CD4-positive, alpha-beta T cell treated with Interleukin-21 for 1 hour (primary cell): ENCODE measurements at places on chromosomes 13 and 19.

- DNase-seq, result no peak
Measured at GRCh38 chr13:91017669-91018053, 329.8 kb upstream of the MIR17HG start.

DNA sequence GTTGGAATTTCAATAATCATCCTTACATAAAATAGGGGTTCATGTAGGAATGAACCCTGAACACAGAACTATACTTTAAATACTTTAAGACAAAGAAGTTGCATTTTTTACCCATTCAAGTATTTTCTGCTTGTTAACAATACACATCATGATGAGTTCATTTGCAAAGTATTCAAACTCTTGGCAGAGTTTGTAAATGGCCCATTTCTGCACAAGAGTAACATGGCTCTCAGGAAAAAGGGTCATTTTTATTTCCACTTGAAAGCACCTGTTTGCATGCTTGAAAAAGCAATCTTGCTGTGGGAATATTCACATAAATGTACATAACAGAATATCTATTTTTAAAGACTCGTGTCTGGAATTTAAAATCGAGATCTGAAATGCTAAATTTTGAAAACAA, 18.1 kb downstream of the ESD start:
- no peak for DNase-seq

- peak; percentile 90 for DNase-seq
Measured at GRCh38 chr13:40982772-40983171, 36.3 kb downstream of the ELF1 start.

DNA sequence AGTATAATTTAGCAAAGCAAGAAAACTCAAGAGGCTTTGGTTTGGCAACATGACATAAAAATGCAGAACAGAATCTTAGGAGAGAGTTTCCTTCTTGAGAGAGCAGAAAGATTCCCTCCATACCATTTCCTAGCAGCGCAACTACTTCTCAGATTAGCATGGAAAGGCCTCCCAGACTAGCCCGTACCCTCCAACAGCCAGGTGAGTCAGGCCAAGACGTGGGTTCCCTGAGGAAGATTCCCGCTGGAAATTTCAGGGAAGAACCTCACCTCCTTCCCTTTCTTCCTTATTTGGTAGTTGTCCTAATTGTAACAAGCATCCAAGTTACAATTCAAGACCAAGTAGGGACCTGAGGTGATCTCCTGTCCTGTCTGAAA, 12.3 kb downstream of the COL4A2 start:
- no peak for DNase-seq

DNA sequence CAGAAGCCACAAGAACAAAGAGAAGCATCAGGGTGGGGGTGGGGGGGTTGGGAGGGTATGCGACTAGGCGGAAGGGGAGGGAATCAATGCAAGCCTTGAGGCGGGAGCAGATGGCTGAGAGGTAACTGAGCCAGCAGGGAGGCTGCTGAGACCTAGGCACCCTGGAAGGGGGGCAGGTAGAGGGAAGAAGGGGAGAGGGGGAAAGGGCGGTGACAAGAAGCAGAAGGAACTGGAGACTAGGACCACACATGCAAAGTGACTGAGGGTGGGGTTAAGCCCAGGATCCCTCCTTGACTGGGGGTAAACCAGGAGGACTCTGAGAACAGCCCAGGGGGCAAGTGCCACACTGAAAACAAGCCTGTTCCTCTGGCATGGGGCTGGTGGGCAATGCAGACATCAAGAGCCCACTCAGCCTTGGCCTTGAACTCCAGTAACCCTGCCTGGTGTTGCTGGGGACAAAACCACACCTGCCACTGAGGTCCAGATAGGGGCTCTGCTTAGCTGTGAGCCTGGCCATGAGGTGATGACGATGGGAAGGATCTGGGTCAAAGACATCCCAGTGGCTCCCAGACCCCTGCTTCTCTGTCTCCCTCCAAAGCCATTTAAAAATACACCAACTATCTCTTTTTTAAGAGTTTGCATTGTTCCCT, 20.3 kb downstream of the OPA3 start:
- no peak for DNase-seq

GRCh38 chr13:39038569-39039030, 344 bp downstream of the NHLRC3 start:
- DNase-seq, result peak; percentile 61

DNA sequence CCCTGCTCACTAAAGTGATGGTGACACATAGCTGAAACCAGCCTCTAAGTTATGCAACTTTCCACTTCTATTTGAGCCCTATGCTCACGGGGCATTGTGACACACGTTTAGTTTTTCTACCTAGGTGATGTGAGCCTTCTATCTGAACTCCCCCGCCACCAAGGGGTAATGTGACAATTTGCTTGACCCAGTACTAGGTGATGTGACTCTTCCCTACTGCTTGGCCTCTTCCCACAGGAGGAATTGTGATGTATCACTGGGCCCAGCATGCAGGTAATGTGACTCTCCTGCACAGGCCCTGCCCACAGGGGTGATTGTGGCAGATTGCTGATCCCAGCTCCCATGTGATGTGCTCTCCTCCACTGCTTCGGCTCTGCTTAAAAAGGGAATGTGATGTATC, 42.7 kb upstream of the ZNF43 start:
- DNase-seq, result no peak

GRCh38 chr13:28704919-28705318, 13.9 kb downstream of the SLC46A3 start:
- DNase-seq, result no peak

GRCh38 chr13:98761986-98762616, 9.6 kb upstream of the SLC15A1 start:
- DNase-seq, result no peak

- no peak for DNase-seq
Measured at GRCh38 chr19:31613683-31614219, 264.5 kb upstream of the TSHZ3 start.

GRCh38 chr19:29851769-29852521, 40.2 kb downstream of the CCNE1 start:
- no peak for DNase-seq

DNA sequence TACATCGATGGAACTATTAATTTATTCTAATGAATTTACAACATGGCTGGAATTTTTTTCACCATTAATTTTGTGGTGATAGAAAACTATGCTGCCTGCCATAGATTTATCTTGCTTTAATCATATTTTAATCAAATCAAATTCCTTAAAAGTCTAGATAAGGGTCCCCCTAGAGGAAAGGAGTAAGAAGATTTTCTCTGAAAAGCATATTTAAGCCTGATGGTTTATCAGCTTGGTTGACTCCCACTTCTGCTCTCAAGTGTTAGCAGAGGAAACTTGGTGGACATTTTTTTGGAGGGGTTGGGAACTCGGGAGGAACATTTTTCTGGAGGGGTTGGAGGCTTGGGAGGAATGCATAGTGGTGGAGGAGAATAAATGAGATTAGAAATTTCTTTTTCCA, 253.3 kb downstream of the KCNRG start:
- DNase-seq, result no peak

GRCh38 chr19:23999821-24000610, 85.3 kb downstream of the ZNF726 start:
- DNase-seq, result no peak

- DNase-seq, result no peak
Measured at GRCh38 chr13:98976941-98977340, 923 bp downstream of the DOCK9 start.

- DNase-seq, result no peak
Measured at GRCh38 chr13:31227063-31227462, 27.3 kb downstream of the B3GLCT start.

GRCh38 chr19:4295972-4296771, 6.0 kb downstream of the TMIGD2 start:
- no peak for DNase-seq

- DNase-seq, result no peak
Measured at GRCh38 chr13:29676535-29676934, 81.0 kb upstream of the SLC7A1 start.

GRCh38 chr19:56554272-56554869, 12.9 kb upstream of the ZNF470 start:
- DNase-seq, result no peak

- no peak for DNase-seq
Measured at GRCh38 chr13:66657165-66657881, 572.8 kb downstream of the PCDH9 start.

DNA sequence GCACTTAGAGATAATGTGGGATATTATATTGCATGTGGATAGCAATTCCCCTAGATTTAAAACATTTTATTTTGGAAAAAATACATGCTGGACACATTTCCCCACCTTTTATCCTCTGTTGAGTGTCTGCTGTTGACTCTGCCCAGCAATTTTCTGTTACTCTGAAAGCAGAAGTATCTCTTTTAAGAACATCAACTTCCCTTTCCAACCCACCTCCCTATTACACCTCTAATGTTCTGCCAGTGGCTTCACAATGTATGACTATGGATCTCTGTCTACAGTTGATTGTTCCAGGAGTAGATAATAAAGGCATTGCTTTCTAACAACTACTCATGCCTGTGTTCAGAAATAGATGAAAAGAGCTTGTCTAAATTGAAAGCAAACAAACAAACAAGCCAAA, 754.8 kb upstream of the SLITRK6 start:
- DNase-seq, result no peak

GRCh38 chr19:29564574-29565005, 38.8 kb downstream of the VSTM2B start:
- DNase-seq, result no peak

DNA sequence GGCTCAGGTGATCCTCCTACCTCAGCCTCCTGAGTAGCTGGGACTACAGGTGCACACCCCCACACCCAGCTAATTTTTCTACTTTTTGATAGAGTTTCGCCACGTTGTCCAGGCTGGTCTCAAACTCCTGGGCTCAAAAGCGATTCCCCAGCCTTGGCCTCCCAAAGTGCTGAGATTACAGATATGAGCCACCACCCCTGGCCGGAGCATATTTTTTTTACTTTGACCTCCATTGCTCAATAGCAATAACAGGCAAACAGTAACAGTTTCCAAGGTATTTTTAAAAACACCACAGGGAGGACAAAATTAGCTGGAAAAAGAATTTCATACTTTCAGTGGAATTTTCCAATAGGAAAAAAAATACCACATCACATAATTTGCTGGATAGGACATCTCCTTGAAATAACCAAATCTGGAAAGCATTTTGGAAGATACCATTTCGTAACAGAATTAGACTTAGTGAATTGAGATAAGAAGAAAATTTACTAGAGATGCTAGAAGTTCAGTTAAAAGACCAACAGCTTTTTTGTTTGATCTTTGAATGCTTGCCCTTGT, 5.2 kb downstream of the DUXA start:
- DNase-seq, result no peak

DNA sequence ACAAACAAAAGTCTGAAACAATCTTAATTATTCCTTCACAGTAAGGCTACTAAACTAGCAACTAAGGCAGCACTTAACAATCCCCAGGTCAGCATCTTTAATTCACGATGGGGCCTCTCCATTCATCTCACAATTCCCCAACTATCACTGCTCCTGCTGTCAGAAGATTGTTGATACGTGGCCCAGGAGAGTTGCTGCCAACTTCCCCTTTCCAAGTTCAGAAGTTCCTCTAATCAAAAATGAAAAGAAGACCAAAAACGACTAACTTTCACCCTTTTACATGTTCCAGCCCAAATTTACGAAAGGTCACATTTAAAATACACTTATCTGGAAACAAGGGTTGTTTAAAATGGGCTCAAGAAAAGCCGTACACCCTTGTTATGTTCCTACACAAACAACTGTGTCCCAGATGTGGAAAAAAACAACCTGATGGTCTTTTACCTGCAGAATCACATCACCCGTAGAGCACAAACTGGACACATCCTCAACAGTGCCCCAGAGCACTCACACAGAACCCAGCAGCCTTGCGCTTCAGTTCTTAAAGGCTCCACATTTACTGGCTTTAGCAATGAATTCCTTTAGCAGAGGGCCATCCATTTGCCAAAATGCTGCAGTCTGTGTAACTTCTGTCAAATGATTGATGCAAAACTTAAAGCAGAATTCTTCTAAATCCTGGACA, 38.0 kb downstream of the PHF11 start:
- DNase-seq, result no peak

DNA sequence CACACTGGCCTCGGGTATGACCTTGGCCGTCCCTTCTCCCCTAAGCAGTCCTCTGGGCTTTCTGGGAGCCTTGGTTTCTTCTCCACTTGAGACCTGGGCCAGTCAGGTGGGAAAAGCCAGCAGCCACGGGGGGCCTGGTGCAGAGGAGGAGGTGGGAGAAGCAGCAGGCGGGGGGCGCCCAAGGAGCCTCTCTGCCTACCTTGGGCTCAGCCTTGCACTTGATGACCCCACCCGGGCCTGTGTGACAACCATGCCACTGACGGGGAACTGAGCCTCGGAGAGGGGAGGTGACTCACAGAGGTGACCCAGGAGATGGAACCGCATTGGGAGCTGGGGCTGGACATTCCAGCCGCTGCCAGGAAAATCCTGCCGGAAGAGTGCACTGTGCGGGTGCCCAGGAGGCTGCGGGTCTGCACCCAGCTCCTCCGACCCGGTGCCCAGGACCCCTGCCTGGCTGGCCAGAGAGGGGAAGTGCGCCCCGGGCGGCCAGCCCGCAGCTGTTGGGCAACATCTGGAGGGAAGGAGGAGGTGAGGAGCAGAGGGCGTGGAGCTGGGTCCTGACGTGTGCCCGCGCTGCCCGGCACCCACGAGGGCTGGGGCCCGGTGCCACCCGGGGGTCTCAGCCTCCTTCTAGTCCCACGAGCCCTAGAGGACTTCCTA, 23.4 kb upstream of the SLC7A10 start:
- DNase-seq, result no peak

DNA sequence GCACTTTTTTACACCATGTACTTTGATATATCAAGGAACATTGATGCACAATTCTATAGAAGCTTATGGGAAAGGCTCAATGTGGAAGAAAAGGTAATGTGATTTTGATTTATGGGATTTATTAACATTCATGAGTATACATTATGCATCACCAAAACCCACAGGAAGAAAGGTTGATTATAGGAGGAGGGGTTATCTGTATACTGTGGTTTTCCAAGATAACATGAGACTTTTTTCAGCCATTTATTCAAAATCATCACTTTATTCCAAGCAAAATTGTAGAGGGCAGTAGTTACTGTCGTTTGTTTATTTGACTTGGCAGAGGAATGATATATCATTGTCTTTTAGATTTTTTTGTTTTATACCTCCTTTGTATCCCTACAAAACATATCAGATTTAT, 54.9 kb downstream of the WDFY2 start:
- no peak for DNase-seq

DNA sequence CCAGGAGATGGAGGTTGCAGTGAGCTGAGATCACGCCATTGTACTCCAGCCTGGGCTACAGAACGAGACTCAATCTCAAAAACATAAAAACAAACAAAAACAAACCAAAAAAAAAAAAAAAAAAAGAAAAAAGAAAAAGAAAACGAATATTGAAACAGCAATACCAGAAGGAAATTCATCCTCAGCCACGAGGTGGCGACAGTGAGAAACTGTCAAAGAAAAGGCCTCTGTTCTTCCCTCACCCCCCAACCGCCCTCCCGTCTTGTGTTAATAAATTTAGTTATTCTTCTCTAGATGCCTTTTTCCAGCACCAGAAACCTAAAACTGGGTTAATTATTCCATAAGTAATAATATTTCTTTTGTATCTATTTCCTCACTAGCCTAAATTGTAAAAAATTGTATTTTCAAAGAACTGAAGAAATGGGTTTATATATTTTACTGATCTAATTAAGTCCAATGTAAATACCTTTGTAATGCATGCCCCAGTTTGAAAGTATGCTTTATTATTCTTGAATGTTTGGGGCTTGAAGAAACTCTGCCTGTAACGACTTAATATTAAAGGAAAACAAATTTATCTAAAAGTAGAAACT, 38.6 kb downstream of the LIG4 start:
- DNase-seq, result peak; percentile 48

- DNase-seq, result no peak
Measured at GRCh38 chr13:21526707-21527540, 67.8 kb upstream of the ZDHHC20 start.
